ENCODE measurements at places on chromosomes 3 and 15.
A peak's percentile ranks its signal among the peaks of the same experiment; 100 is the strongest.

- no peak for DNase-seq
Observed at GRCh38 chr3:25056-25455, 171.5 kb upstream of the CHL1 start.

DNA sequence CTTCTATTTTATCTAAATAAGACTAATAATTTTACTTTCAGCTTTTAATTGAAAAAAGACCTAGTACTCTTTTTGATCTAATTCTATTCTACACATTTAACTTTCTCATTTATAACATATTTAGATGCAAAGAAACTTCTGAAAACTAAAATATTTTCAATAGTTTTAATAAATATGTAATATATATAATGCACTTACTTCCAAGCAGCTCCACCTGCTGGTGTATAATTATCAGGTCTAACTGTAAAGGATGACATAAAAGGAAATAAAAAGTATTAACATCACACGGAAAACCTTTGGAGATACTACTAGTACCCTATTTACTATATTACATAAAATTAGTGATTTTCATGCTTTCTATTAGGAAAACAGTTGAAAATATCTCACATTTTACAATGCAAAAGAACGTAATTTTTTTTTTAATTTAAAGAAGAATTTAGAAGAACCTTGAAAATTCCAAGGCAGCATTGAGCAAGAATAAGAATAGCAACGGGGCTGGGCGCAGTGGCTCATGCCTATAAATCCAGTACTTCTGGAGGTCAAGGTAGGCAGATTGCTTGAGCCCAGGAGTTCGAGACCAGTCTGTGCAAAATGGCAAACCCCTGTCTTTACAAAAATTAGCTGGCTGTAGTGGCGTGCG is 10.2 kb downstream of the PLSCR5 start:
- peak; percentile 41 for DNase-seq

DNA sequence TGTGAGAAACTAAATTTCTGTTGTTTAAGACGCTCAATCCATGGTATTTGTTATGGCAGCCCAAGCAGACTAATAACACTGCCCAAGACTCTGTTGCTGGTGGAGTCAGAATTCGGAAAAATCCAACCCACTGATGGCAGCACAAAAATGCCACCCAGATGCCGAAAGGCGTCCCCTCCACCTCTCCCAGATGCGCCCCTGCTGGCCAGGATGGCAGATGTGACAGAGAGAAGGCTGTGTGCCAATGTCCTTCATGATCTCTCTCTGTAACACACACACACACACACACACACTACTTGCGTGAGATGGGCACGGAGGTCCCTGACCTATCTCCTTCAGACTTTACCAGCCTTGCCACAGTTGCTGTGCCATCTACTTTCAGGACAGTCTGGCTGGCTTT is 10.9 kb upstream of the LYSMD4 start:
- DNase-seq = no peak

DNA sequence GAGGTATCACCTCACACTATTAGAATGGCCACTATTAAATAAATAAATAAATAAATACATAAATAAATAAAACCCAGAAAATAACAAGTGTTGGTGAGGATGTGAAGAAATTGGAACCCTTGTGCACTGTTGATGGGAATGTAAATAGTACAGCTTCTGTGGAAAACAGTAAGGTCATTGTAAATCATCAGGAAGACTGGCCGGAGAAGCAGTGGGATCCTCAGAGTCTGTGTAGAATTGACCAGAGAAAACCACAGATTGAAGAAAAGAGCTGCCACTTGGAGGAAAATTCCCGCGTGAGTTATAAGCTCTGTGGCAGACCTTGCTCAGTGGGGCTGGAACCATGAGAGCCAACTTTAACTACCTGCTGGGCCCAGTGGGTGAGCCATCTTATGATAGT is 92.0 kb downstream of the RAD18 start:
- DNase-seq = no peak

DNA sequence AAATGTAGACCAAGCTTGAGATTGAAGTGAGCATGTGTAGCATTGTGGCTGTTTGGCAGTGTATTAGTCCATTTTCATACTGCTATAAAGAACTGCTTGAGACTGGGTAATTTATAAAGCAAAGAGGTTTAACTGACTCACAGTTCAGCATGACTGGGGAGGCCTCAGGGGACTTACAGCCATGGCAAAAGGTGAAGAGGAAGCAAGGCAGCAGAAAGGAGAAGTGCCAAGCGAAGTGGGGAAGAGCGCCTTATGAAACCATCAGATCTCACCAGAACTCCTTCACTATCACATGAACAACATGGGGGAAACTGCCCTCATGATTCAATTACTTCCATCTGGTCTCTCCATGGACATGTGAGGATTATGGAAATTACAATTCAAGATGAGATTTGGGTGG is 8.6 kb upstream of the CERS3 start:
- DNase-seq = no peak

GRCh38 chr3:15345066-15345607 is 12.8 kb upstream of the SH3BP5 start:
- no peak for DNase-seq

DNA sequence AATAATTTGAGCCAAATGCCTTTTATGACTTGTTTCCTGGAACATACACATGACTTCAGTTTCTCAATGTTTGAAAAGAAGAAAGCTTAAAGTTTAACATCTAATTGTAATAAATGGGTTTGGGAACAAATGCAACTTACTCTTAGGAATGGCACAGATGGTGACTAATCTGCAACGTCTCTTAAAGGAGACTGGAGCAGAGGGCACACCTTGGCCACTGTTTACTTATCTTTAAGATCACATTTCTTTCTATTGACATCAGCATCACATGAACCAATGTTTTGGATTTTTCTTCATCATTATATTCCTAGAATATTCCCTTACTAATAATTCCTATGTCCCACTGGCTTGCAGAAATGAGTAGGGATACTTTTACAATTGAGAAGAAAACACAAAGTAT is 229.5 kb downstream of the CHL1 start:
- DNase-seq = no peak

- no peak for DNase-seq
Observed at GRCh38 chr3:53216723-53217122, 39.1 kb downstream of the TKT start.

GRCh38 chr15:100693451-100693850 is 91.1 kb downstream of the ASB7 start:
- no peak for DNase-seq

DNA sequence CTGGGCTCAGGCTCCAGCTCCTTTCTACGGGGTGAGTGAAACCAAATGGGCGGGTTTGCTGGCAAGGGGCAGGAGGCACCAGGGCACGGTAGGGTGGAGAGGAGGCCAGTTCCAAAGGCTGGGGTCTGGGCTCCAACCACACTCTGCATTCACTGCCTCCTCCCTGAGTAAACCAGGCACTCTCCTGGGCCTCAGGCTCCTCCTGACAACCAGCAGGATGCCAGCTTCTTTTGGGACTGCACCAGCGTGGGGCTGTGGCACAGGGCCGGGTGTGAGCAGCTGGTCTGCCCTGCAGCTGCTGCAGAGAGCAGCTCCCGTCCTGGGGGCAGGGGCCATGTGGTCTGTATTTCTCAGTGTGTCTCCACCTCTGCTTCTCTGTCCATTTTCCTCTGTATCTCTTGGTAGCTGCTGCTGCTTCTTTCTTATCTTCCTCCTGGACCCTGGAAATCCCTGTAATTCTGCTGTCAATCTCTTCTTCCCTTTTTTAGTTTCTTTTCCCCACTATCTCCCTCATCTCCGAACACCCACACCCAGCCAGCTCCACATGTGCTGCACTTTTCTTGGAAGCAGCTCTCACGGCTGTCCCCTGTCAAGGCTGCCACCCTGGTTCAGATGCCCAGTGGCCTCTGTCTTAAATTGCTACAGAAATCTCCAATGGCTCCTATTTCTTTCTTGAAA is 54.9 kb upstream of the TBC1D21 start:
- DNase-seq = no peak

- DNase-seq = no peak
Observed at GRCh38 chr3:52341123-52341522, 25.0 kb downstream of the DNAH1 start.

GRCh38 chr3:19541284-19541683 is 392.7 kb downstream of the EFHB start:
- no peak for DNase-seq

GRCh38 chr3:158330870-158331269 is 221.0 kb downstream of the RSRC1 start:
- DNase-seq = no peak

- DNase-seq = peak; percentile 8
Observed at GRCh38 chr3:111998636-111999483, at the start of gene TAGLN3. TSS of gene TAGLN3 (plus strand) at chr3:111998922. CDS start at chr3:111999423, 501 bp downstream.

DNA sequence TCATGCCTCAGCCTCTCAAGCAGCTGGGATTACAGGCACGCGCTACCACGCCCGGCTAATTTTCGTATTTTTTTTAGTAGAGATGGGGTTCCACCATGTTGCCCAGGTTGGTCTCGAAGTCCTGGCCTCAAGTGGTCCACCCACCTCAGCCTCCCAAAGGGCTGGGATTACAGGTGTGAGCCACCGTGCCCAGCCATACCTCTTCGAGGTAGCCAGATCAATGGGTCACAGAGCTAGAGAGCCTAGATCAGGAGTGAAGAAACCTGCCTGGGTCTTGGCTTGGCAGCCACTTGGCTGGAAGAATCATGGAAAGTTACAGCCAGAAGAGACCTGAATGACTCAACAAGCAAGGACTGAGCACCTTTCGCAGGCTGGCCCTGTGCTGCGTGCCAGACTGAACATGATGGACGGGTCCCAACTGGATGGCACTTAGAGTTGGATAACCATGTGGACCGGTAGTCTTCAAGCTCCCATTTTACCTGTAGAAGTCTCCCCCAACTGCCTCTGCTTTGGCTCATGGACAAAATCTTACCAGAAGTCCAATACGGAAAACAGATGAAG is 29.7 kb downstream of the GNB5 start:
- DNase-seq = no peak

- DNase-seq = no peak
Observed at GRCh38 chr3:177781686-177782161, 584.4 kb upstream of the TBL1XR1 start.

DNA sequence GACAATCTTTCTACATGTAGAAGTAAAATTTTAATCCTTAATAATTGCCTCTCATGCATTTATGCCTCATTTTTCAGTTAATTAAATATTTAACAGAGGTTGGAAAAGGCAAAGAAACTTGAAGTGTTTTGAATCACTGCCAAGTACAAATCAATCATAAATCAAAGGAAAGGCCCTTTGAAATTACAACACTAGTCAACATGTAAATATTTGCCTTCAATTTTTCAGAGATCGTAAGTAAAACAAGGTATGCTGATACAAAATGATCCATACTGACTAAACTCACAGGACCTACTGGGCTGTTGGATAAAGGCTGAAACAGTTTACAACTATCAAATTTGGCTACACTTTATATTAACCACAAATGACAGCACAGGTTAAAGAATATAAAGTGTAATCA is 33.9 kb downstream of the ZBBX start:
- no peak for DNase-seq

DNA sequence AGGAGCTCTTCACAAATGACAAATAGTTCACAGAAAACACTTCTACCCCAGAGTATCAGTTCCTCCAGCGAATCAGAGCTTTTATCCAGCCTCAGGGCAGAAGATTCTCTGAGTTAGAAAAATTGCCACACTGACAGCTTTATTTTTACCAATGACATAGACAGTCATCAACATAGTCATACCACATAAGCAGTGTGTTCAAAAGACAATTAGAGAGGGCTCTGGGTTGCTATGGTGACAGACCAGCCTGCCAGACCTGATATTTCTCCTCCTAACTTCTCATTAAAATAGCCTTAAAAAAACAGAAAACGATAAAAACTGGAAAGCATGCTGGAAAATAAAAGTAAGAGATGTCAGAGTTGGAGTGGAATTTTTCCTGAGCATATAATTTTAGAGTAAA is 45.9 kb upstream of the COL6A5 start:
- DNase-seq = no peak

DNA sequence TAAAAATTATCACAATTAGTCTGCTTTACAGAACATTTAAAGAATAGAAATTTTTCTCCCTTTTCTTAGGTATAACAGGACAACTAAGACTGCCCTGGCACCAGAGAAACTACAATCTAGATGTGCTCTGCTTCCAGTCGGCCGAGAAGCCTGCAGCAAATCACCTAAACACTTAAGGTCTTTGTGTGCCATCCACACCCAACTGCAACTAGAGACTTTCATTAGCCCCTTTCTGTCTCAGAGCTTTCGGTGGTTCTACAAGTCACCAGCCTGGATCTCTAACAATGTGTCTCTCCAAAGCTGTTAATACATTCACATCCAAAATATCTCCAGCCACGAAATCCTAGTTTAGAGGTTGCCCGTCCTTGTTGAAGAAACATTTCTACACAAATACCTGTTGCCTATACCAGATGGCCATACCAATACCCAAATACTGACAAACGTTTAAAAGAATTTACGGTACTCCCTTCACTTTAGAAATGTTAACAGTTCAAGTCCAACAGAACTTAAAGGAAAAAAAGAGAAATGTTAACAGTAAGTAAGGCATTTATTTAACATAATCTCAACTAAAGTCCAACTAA is 6.7 kb downstream of the PRC1 start:
- no peak for DNase-seq

DNA sequence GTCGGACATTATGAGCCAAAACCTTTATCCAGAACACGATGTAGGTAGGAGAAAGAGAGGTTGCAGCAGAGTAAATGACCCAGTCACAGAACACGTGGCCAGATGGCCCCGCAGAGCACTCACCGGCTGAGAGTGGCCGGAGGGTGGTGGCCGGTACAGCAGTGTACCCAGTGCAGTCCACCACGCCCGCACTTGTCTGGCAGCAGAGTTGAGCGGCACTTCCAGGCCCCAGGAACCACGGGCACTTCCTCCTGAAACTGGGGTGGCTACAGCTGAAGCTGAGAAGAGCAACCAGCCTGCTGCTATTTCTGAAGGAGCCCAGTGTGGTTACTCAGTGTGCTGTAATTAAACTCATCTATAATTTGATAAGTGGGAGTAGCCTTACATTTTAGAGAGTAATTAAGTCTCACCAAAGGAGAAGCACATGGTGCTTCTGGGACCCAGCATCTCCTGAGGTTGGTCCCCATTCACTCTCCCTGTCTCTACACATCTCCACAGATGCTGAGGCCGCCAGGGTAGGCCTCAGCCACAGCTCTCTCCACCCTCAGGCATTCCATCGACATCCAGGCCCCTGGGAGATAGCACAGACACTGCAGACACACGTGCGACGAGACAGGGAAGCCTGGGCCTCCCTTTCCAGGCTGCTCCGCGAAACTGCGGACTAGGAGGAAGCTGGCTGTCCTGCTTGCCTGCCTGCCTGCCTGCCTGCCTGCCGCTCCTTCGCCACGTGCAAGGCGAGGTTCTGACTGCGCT is 49.8 kb downstream of the BDH1 start:
- no peak for DNase-seq

- DNase-seq = no peak
Observed at GRCh38 chr3:37800022-37800551, 61.6 kb upstream of the CTDSPL start.

DNA sequence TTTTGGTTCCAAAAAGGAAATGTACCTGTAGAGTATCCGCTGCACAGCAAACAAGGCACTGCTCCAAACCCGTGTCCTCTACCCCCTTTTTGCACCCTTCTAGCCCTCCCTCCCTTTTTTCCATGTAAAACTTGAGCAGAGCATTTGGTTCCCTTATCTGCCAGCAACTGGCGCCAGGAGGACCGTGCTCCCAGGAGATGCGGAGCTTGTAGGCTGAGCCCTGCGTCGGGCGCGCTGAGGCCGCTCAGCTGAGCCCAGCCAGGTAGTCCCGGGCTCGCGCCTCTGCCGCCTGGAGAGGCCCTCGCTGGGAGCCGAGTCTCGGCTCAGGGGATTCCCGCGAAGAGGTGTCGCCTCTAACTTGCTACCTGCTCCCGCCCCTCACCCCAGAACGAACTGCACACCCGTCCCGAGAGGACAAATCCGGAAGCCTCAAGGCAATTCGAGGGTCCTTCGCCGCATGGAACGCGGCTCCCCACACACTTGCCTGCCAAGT is 575 bp downstream of the TRPM7 start:
- DNase-seq = peak; percentile 60

GRCh38 chr3:186596568-186597287 is 16.1 kb upstream of the AHSG start:
- DNase-seq = no peak
